Daoy (cell line): ENCODE measurements at places on chromosomes 1 and 21. TPM values are rescaled to one million over a fixed set of nuclear protein-coding genes. Genes with fewer than 3 reads are reported as not detected.

- DNase-seq: no peak
Observed at GRCh38 chr1:37721565-37721964, 29.2 kb downstream of the CDCA8 start.

The PKLR gene
- total RNA-seq: not detected in 2 replicates

DNA sequence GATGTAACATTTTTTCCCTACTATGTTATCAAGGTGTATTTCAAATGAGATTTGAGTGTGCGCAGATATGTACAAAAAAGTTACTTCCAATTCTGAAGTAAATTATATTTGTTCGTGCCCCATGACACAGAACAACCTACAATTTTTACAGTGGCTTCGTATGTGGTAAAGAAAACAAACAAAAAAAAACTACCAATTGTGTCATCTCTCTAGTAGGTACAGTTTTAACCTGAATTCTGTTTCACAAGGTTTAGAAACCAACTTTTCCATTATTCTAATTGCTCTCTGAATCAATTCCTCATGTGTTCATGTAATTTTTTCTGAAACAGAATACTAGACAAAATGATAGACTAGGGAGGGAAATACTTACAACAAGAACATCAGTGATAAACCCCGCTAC, 7.4 kb downstream of the SCAF4 start:
- DNase-seq: no peak

The TTC34 gene
- total RNA-seq: not detected in 2 replicates

The SIK1 gene
- total RNA-seq: 0.12 and 1.8 TPM in 2 replicates

DNA sequence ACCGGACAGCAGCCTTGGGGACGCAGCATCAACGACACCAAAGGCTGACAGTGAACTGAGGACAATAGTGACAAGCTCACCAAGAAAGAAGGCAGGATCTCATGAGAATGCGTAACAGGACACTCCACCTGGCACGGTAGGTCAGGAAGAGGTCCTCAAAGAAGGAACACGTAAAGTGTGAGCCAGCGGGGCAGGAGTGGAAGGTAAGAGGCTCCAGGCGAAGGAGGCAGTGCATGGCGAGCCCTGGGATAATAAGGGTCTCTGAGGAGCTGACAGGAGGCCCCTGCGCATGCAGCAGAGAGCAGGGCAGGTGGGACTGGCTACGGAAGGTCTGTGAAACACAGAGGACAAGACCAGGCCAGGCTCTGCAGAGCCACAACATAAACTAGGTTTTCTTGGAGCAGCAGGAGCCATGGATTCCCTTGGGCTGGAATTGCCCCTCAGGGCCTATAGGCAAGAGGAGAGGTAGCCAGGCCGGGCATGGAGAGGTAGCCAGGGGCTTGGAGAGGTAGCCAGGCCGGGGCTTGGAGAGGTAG, 8.2 kb downstream of the LSS start:
- DNase-seq: no peak

The FCAMR gene
- total RNA-seq: not detected in 2 replicates

- no peak for DNase-seq
Observed at GRCh38 chr1:220483700-220484099, 44.2 kb upstream of the MARK1 start.

The SLC25A44 gene
- total RNA-seq: 14.0 and 15.1 TPM in 2 replicates

GRCh38 chr1:203127666-203128430, at the start of gene ADORA1:
ADORA1 (plus strand) TSS chr1:203127726; CDS start chr1:203128842, 1,116 bp downstream.
- DNase-seq: peak; percentile 73

The ADGRB2 gene
- total RNA-seq: 4.7 and 9.4 TPM in 2 replicates

- peak; percentile 65 for DNase-seq
Observed at GRCh38 chr1:169119405-169119804, 12.9 kb downstream of the ATP1B1 start.

DNA sequence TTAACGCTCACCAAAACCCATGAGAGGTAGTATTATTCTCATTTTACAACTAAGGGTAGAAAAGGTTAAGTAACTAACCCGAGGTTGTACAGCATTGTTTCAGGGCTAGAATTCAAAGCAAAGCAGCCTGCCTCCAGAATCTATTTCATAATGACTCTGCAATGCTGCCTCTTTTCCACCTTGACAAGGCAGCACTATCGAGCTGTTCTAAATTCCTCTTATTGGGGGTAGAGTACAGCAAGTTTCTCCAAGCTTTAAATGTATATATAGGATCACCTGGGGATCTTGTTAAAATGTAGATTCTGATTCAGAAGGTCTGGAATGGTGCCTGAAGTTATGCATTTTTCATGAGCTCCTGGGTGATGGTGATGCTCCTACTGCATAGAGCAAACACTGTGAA, 30.1 kb downstream of the WNT2B start:
- DNase-seq: no peak

DNA sequence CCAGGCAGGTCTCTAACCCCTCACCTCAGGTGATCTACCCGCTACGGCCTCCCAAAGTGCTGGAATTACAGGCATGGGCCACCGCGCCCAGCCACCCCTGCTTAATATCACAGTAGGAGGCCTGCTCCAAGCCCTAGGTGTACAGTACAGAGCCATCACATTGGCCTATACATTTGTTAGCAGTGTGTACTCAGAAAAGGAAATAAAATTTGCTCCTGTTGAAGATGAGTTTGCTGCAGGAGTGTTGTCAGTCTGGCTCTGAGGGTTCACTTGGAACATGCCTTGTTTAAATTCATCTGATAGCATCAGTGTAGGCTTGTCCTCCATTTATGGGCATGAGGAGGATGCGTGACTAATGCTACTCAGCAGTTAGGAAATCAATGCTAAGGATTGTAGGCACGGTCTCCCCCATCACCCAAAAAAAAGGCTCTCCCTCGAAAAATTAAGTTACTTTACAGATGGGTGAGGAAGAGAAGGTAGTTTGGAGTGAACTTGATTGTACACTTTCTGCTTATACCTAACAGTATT, 4.6 kb upstream of the ENAH start:
- DNase-seq: peak; percentile 80

GRCh38 chr1:230629511-230629910, 12.8 kb upstream of the COG2 start:
- no peak for DNase-seq

DNA sequence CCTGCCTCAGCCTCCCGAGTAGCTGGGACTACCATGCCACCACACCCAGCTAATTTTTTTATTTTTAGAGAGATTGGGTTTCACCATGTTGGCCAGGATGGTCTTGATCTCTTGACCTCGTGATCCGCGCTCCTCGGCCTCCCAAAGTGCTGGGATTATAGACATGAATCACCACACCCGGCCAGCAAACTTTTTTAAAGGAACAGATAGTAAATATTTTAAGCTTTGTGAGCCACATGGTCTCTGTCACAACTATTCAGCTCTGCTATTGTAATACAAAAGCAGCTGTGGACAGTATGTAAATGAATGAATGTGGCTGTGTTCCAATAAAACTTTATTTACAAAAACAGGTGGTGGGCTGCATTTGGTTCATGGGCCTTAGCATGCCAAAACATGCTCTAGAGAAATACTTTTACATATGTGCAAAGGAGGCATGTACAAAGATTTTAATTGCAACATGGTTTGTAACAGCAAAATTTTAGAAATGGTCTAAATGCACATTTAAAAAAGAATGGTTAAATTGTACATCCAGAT, 47.0 kb downstream of the CDCP2 start:
- no peak for DNase-seq

DNA sequence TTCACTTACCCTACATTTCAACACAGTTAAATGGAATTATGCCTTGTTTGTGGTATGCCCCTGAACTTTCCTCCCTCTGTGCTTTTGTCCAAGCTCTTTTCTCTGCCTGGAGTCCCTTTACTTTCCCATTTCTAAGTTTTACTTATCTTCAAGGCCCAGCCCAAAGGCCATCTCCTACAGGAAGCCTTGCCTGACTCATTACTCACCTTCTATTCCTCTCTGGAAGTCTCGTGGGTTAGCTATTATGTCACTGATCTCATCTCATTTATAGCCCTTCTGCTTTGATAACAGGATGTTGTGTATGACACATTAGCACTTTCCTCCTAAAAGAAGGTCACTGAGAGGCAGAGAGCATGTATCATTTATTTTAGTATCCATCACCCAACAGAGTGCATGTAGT, 78.8 kb upstream of the CD1D start:
- DNase-seq: peak; percentile 70

DNA sequence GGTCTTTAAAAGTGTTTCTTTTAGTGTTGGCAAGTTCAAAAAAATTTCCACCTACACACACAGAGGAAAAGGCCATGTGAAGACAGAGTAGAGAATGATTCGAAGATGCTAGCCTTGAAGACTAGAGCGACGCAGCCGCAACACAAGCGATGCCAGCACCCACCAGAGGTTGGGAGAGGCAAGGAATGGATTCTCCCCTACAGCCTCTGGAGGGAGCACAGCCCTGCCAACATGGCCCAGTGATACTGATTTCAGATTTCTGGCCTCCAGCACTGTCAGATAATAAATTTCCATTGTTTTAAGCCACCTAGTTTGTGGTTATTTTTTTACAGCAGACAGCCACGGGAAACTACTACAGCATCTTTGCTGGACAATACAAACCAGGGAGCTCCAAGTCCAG, 6.9 kb upstream of the ADAR start:
- DNase-seq: no peak

The SLC50A1 gene
- total RNA-seq: 14.9 and 28.7 TPM in 2 replicates

The APOBEC4 gene
- total RNA-seq: not detected in 2 replicates

The TMEM52 gene
- 0.23 and 0.33 TPM in 2 replicates for total RNA-seq

DNA sequence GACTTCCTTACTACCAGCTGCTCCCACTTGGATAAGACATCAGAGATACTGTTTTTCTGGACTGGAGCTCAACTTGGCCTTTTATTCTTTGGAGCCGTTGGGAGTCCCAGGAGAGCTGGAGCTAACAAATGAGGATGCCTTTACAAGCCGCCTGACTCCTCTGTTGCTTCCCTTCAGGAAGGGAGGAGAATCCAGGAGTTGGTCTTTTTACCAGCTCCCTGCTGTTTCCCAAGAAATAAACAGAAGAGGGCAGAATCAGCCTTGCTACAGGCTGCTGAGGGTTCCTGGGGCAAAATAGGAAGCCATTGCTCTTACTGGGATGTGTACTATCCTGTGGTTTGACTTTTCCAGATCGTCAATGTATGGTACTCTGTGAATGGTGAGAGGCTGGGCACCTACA, 1.5 kb downstream of the EIF3I start:
- DNase-seq: no peak

The RAB13 gene
- 56.3 and 59.5 TPM in 2 replicates for total RNA-seq
